ENCODE measurements at places on chromosomes 4 and X.

DNA sequence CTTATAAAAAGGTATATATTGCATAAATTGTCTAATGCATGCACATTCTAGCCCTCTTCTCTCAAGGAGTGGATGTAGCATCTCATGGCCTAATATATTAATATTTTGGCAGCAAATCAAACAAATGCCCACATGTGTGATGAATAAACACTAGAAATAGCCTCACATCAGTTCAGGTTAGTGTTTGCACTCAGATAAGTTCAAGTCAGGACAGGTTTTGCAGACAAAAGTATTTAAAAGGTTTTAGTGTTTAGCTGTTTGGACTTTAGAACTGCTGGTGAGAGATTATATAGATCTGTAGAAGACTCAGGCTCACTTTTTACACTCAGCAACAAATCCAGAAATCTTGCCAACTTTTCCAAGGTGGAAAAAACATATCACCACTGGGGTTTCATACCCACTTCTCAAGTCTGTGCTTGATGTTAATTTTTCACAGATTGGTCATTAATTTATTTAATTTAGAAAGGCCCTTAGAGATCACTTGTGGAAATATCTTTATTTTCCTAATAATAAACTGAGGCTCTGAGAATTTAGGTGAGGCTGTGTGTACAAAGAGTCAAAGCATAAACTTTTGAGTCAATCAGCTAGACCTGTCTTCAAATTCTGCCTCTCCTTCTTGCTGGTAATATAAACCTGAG, 362.6 kb downstream of the GASK1B start:
- no peak for DNase-seq

DNA sequence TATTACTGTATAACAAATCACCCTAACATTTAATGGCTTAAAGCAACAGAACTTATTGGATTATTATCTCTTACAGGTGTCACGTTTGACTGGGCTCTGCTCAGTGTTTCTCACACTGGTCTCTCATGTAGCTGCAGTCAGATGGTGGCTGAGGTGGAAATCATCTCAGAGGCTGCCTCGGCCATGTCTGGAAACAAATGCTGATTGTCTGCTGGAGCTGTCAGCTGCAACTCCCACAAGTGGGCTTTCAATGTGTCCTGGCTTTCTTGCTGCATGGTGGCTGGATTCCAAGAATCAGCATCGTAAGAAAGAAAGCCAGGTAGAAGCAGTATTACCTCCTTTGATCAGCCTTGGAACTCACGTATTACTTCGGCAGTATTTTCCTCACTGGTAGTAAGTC, 277.6 kb downstream of the SPANXN1 start:
- DNase-seq, result no peak

DNA sequence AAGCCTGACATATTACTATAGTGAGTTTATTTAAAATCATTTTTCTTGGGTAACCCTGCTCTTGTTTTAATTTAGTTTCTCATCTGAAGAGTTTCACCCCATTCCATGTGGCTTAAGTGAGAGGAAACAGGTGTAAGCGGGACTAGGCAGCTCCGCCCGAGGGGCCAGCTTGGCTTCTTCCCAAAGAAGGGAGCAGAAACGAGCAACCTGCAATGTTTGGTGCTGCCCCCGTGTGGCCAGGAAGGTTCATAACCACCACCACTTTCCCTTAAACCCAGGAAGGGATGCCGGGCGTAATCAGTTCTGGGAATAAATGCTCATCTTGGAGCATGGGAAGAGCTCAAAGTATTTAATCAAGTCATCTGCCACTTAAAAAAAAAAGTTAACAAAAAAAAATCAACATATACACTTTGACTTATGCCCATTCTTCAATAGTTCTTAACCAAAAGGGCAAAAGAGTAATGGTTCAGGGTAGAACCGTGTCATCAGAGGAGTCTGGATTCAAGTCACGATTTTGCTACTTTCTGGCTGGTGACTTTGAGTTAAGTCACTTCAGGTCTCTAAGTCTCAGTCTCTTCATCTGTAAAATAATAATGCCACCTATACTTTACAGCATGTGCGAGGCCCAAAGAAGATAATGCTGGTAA, 147.9 kb downstream of the NSUN7 start:
- DNase-seq, result peak; percentile 62

- DNase-seq, result no peak
These were observed 268.6 kb downstream of the DTHD1 start for GRCh38 chr4:36549992-36550391.

DNA sequence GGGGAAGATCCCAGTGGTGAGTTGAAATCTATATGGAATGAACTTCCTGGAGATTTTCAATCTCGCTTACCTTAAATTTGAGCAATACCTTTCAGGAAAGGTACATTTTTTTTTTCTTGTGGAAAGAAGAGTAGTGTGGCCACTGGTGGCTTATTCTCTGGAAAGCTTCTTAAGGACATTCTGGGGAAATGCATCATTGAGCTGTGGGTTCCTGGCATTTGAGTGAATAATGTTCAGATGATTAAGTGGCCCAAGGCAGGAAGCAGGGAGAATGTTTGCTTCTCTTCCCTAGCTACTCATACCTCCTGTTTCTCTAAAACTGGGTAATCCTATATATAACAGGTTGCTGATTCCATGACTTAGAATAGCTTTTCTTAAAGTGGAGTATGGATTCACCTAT, 31.8 kb downstream of the STAG2 start:
- peak; percentile 71 for DNase-seq

DNA sequence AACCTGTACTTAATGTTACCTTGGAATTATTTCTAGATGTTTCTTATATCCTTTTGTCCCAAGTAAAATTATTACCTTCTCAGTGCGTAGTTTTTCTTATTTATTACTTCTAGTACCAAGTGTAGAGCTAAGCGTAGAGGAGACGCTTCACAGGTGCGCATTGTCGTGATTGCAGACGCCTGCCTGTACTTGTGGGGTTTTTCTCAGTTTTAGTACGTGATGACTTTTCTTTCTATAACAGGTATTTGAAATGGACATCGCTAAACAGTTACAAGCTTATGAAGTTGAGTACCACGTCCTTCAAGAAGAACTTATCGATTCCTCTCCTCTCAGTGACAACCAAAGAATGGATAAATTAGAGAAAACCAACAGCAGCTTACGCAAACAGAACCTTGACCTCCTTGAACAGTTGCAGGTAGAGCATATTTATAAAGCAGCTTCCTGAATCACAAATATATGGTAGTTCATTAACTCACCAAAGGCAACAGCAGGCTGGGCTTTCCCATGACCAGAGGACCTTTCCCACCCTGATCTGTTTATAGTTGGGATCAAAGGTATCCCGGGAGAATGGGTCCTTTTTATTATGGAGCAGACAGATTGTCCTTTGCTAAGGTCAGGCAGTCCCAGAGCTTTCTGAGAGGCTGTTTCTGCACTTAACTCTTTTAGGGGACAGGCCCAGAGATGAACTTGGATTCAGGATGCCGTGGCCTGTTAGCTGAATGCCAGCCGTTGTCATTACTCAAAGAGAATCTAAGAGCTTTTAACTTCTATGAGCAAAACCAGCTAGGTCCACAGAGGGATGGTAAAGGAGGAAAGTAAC, 172.9 kb downstream of the PTTG2 start:
- DNase-seq, result no peak

DNA sequence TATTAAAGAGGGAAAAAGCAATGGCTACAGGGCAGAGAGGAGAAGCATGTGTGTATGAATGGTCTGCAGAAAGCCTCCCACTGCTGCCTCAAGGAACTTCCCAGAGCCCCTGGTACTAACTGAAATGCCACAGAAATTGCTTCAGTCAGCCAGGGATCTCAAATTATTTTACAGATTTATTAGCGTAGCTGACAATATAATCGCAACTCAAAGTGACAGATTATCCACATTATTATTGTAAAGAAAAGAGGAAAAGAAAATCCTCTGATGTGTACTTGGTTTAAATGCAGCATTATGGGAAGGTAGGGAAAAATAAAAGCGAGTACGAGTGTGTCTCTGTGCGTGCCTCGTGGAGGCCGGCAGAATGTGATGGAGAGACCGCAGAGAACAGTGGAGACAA, 202.7 kb downstream of the DCLK2 start:
- no peak for DNase-seq

- peak; percentile 37 for DNase-seq
These were observed 29.3 kb upstream of the FAM47C start for GRCh38 chrX:36978886-36979285.
